ENCODE measurements at places on chromosomes 7 and 10. TPM values are rescaled to one million over a fixed set of nuclear protein-coding genes. Genes with fewer than 3 reads are reported as not detected.

GRCh38 chr7:27962273-27962672, 218.3 kb downstream of the JAZF1 start:
- DNase-seq, result no peak

TAC1 gene
- 0.95 TPM for polyA plus RNA-seq

DNA sequence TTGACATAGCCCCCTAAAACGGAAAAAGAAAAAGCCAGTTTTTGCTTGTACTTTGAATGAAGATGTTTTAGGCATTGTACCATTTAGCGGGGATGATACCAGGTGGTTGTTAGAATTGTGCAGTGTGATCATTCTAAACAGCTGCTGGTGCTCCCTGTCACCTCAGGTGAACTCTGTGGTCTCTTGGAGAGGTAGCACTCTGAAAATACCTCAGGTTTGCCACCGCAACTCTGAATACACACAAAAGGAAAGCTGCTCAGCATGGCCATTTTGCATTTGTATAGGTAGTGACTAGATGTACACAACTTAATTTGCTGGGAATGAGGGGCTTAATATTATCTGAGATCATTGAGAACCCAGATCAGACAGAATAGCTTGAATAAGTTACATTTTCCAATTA, 52.6 kb downstream of the PLEKHA8 start:
- DNase-seq, result no peak

- peak; percentile 76 for DNase-seq
These were observed 48.9 kb upstream of the PDCD4 start for GRCh38 chr10:110822712-110823311.

DNA sequence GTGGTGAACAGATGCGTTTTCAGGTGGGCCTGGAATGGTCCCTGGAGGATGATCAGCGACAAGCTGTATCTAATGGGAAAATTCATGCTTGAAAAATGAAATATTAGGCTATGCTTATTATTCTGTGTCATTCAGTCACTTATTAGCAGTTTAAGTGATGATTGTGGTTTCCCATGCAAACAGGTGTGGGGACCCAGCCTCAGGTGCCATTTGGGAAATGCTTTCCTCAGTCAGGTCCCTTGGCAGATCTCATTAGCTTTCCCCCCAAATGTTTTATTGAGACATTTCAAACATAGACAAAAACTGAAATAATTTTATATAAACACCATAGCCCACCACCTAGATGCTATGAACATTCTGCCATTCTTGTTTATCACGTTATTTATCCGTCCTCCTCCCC, 411 bp upstream of the SNX10 start:
- DNase-seq, result no peak

DNA sequence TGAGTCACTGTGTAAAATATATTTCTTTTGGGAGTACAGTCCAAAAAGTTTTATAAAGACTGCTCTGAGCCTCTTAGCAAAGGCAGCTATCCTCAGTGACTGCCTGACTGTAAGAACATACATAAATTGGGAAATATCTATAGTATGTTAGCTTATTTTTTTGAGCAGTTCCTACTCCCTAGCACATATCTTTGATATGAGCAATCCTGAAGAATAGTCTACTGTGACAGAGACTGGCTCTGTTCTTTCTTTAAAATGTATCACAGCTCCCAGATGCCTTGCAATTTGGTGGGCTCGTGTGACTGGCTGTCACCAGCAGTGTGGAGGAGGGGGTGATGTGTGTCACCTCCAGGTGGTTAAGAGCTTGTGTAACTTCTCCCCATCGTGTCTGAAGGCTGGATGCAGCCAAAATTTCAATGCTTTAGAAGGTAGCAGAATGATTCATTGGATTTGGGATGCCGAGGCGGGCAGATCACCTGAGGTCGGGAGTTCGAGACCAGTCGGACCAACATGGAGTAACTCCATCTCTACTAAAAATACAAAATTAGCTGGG, 47.9 kb downstream of the MTERF1 start:
- DNase-seq, result no peak

- no peak for DNase-seq
These were observed 31.2 kb downstream of the COL17A1 start for GRCh38 chr10:104054430-104054829.

DNA sequence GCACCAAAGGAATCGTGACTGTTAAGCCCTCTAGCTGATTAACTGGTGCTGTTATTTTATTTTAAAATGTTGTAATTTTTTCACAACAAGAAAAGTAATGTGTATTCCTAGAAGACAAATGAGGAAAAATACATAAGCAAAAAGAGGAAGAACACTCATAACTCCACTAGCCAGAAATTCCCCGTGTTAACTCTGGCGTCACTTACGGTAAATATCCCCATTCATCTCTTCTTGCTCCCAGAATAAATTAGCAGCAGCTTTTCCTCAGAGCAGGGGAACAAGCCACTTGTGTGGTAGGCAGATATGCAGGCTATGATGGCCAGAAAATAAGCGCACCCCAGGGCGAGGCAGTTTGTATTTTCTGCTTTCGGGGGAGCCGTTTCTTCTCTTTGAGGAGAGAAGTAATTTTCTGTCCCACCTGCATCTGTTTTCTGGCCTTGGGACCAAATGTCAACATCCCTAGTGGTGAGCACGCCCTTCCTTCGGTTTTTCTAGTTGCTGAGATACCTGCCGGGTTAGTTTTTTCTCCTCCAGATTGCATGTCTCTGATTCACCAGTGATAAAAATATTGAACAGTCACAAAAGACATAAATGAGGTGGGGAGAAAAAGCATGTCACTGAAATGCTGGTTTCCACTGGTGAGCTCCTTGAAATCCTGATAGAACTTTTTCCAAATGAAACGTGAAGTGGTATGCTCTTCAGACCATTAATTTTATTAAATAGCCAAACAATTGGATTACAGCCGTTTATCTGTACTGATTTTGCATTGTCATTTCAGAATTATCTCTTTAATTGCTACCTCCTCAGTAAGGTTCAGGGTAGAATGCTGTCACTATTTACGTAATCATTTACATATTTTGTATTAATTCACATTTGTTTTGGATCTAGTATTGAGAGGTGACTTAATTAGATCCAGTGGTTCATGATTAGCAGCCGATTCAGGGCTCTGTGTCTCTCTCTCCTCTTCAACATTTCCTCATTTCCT, 268.1 kb downstream of the CAMK1D start:
- DNase-seq, result no peak

DNA sequence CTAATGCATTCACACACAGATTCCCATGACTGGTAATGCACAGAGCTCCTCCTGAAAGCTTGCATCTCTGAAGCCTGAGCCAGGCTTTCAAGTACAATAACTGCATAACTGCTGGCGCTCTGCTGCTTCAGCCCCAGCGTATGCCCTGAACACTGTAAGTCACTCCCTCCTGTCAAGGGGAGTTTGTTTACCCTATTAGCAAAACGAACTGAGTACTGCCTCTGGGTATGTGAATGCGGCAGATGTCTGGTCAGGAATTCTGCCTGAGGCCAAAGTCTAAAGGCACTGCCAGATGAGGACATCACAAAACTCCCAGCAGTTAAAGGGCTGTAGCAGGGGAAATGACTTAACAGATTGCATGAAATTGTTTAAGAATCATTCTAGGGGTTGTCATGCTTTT, 97.7 kb downstream of the NRCAM start:
- DNase-seq, result peak; percentile 43

GARIN1A gene
- polyA plus RNA-seq, result 4.2 TPM

DNA sequence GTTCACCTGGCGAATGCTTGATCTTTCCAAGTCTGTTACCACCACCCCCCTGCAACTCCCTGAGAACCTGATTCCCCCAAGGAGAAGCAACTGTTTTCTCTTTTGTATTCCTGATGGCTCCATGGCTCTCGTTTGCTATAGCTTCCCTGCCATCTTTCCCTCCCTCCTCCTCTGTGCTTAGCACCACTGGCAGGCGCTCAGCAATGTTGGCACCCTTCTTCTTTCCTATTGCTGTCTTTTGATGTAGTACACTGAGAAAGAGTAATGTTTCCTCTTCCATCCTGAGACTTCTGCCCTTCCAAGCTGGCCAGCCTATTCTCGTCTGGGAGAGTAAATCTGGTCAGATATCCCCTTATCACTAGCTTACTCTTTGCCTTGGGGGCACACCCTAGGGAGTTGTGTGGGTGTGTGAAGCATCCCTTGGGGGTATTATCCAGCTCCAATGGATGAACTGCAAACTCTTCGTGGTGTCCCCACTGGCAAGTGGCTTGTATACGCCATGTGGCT, 74.0 kb downstream of the BMPER start:
- no peak for DNase-seq

STRA8 gene
- polyA plus RNA-seq, result 0.32 TPM

DNA sequence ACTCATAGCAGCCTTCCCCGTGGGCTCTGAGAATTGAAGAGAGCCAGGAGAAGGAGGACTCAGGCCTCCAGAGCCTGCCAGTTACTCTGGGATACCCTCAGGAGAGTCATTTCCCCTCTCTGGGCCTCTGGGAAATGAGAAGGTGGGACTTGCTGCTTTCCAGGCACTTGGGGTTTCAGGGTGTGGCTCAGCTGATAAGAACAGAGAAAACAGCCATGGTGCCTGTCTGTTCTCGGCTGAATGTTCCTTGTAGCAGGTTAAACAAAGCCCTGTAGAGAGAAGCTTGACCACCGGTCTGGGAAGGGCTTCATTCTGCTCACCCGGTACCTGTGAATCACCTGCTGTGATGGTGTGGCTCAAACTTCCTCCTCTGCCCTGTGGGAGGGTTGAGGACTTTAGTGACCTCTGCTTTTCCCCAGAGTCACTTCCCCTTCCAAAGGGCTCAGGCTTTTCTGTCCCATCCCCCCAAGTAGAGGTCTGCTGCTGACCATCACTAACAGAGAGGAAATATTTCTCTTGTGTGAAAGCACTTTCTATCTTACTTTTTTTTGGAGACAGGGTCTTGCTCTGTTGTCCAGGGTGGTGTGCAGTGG, 212.4 kb upstream of the GALNT17 start:
- DNase-seq, result no peak

CCL26 gene
- not detected for polyA plus RNA-seq

NPFFR1 gene
- polyA plus RNA-seq, result 0.15 TPM

CALU gene
- polyA plus RNA-seq, result 206 TPM

CALCR gene
- polyA plus RNA-seq, result 1.0 TPM

AKR1C4 gene
- polyA plus RNA-seq, result not detected

- no peak for DNase-seq
These were observed 135.7 kb upstream of the TMEM229A start for GRCh38 chr7:124168616-124169015.

DNA sequence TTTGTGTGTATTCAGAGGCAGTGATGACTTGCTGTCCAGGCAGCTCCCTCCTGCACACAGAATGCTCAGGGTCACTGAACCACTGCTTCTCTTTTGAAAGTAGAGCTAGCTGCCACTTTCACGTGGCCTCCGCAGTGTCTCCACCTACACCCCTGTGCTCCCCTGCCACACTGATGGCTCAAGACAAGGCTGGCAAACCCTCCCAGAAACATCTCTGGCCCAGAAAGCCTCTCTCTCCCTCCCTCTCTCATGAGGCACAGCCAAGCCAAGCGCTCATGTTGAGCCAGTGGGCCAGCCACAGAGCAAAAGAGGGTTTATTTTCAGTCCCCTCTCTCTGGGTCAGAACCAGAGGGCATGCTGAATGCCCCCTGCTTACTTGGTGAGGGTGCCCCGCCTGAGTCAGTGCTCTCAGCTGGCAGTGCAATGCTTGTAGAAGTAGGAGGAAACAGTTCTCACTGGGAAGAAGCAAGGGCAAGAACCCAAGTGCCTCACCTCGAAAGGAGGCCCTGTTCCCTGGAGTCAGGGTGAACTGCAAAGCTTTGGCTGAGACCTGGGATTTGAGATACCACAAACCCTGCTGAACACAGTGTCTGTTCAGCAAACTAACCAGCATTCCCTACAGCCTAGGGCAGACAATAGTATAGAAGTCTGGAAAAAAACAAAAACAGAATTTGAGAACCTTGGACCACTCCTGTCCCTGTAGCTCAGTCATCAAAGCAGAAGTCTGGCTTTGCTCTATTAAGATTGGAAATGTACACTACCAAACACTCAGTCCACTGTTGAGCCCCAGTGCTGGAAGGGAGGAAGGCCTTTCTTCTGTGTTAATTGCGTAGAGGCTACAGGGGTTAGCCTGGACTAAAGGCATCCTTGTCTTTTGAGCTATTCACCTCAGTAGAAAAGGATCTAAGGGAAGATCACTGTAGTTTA, 15.8 kb downstream of the SCD start:
- DNase-seq, result no peak

SLC26A5 gene
- polyA plus RNA-seq, result 0.75 TPM

FHIP2A gene
- 41.6 TPM for polyA plus RNA-seq

DNA sequence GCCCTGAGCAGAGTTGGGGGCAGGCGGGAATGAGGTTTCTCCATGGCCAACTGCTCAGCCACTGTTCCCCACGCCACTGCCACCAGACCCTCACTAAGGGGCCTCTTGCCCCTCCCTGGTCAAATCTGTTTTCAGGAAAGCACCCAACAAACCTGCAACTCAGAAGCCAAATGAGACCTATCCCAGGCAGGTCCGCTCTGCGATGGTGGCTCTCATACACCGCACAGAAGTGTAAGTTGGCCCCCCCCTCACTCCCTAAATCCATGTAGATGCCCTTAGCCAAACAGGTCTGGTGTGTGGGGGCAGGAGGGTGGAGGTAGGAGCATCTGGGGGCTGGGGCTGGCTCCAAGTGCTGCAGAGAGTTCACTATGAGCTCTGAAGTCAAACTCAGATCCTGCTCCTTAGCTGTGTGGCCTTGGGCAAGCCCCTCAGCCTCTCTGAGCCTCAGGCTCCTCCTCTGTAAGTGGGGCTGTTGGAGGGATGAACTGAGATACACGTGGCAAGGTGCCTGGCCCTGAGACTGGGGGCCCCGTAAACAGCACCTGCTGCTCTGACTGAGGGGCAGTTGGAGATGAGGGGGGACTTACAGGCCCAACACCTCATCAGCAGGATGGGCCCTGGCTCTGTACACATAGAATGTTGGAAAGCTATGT, 1.1 kb downstream of the MMRN2 start:
- DNase-seq, result no peak

DNA sequence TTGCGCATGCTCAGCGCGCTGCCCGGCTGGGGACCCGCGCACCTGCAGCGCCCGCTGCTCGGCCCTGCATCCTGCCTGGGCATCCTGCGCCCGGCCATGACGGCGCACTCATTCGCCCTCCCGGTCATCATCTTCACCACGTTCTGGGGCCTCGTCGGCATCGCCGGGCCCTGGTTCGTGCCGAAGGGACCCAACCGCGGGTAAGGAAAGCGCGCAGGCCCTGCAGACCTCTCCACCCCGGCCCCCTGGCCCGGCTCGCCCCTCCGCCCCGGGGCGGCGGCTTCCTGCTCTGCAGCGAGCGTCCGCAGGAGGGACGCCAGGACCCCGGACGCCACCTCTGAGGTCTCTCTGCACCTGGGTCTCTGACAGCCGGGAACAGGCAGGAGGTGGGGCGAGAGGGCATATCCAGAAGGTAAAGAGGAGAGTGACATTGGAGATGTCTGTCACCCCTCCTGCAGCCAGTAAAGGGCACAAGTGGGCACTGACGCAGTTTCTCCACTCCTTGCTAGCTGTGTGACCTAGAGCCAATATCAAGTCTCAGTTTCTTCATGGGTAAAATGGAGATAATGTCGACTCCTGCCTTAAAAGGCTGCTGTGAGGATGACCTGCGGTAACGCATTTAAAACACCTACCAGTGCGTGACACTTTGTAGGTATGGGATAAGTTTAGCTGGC, 338 bp downstream of the ATP6V0E2 start:
- no peak for DNase-seq

PPP1R3A gene
- polyA plus RNA-seq, result not detected

All from left kidney (tissue), 8 donors.